Smooth muscle cell of the brain vasculature (primary cell): ENCODE measurements at places on chromosomes 12 and 14.

- no peak for DNase-seq
Observed at GRCh38 chr14:27409944-27410343, 812.1 kb upstream of the NOVA1 start.

DNA sequence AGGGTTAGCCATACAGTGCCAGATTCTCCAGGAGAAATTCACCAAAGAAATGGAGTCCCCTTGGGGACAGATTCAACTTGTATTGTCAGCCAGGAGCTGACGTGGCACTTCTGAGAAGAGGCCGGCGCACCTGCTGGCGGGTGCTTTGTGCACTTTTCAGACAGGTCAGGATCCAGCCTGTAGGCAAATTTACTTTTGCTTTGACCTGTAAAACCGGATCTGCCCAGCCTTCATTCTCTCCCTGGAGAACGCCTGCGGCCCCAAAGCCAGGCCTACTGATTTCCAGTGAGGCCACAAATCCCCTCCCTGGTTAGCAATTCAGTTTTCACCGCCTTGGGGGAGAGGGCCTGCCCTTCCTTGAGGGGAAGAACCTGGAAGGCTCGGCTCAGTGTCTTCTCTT lies 17.4 kb downstream of the P2RX4 start:
- DNase-seq = no peak

GRCh38 chr14:85358136-85358785 lies 171.7 kb upstream of the FLRT2 start:
- no peak for DNase-seq

- DNase-seq = no peak
Observed at GRCh38 chr12:12610711-12611110, 965 bp upstream of the CREBL2 start.

DNA sequence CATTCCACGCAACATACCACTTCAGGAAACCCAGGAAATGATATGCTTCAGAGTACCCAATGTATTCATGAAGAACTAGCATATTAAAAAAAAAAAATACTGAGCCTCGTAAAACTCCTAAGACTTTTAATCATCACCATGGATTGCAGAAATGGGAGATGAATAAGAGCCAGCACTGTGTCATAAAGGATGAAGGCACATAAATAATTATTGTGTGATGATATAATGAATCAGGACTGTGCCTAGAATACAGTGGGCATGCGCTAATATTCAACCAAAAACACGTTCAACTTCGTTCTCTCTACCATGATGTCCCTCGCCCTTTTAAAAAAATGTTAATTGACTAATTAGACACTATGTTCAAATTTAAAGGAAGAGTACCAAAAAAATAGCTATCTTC lies 68.7 kb downstream of the CIT start:
- DNase-seq = no peak

DNA sequence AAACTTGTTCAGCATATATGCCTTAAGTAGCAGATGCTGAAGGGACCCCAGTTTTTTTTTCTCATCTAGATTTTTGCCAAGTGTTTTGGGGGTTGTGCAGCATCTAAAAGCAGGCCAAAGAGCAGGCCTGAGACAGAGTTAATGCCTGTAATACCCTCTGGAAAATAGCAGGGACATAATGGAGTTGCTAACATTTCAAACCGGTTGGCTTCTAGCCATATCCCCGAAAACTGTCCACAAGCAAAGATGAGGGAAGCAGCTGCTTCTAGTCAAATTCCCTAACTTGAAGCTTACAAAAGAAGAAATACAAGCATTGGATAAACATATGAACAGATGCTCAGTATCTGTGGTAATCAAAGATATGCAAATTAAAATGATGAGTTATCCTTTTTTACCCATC lies 52.1 kb upstream of the AEBP2 start:
- no peak for DNase-seq

GRCh38 chr14:80271389-80271788 lies 60.1 kb upstream of the DIO2 start:
- no peak for DNase-seq

DNA sequence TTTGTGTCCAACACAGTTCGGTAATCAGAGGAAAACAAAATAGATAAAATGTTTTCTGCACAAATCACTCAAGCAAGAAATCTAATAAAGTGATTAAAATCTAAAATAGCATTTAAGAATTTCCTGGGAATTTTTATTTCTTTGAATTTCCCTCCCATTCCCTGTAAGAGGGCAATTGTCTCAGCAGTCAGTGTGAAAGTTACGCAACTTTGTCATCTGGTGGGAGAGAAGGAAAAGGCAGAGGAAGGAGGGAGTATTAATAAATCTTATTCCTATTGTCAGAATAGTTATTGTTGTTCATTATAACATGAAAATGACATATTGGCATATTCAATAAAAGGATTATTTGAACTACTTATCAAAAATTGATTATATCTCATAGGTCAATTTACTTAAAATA lies 464.9 kb downstream of the PRKD1 start:
- DNase-seq = no peak
